Osteoblast (primary cell): ENCODE measurements at places on chromosomes 6 and 20. TPM values are rescaled to one million over a fixed set of nuclear protein-coding genes. Genes with fewer than 3 reads are reported as not detected.

ZNF334 gene
- total RNA-seq: 5.0 and 5.8 TPM in 2 replicates

KCNK15 gene
- total RNA-seq: 81.3 and 121 TPM in 2 replicates

OR12D1 gene
- not detected in 2 replicates for total RNA-seq

KIFC1 gene
- 3.2 and 4.0 TPM in 2 replicates for total RNA-seq

TFAP2B gene
- not detected in 2 replicates for total RNA-seq

GFRA4 gene
- not detected in 2 replicates for total RNA-seq

ID4 gene
- 25.3 and 29.7 TPM in 2 replicates for total RNA-seq
